A673 (cell line): ENCODE measurements at places on chromosomes 1 and 21.

- H3K4me1 ChIP-seq, result no peaks in the 10 kb centered on the region
- no peak overlapping the region for H3K27ac ChIP-seq
- H3K27me3 ChIP-seq, result no peaks in the 10 kb centered on the region
- H3K36me3 ChIP-seq, result no peaks in the 10 kb centered on the region
Observed at GRCh38 chr21:18524097-18524880, 120.7 kb upstream of the TMPRSS15 start.

DNA sequence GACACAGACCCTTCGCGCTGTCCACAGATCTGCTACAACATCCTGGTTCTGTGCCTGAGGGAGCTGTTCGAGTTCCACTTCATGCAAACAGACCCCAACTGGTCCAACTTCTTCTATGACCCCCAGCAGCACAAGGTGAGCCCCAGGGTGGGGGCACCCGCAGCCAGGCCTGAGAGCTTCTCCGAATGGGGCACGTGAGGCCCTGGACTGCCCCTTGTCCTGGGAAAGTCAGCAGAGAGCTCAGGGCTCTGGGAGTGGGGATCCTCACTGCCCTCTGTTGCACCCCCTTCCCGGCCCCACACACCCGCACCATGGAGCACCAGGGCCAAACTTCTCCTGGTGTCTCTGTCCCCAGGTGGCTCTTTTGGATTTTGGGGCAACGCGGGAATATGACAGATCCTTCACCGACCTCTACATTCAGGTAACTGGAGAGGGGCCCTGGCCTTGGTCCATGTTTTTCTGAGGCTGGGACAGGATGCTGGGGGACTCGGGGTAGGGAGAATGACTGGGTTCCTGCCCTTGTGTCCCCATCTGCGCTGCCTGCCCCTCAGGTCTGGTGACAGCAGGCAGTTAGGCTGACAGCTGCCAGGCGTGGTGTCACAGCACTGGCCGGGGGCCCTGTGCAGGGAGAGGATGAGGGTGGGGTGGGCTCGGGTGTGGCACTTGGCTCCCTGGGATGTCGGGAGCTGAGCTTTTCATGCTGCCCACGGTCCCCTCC lies 44.6 kb downstream of the COQ8A start:
- DNase-seq, result no peak
- no peaks in the 10 kb centered on the region for H3K36me3 ChIP-seq
- no peak overlapping the region for H3K4me3 ChIP-seq
- H3K27ac ChIP-seq, result no peak overlapping the region
- H3K27me3 ChIP-seq, result no peaks in the 10 kb centered on the region

- no peak overlapping the region for H3K4me3 ChIP-seq
- no peak for DNase-seq
- no peak overlapping the region for H3K27ac ChIP-seq
- H3K36me3 ChIP-seq, result no peaks in the 10 kb centered on the region
- no peaks in the 10 kb centered on the region for H3K27me3 ChIP-seq
Observed at GRCh38 chr1:212256369-212256768, 28.8 kb upstream of the PPP2R5A start.

- no peaks in the 10 kb centered on the region for H3K36me3 ChIP-seq
- no peak overlapping the region for H3K27ac ChIP-seq
- H3K4me3 ChIP-seq, result no peak overlapping the region
- DNase-seq, result peak; percentile 77
Observed at GRCh38 chr1:110412576-110412975, 5.1 kb upstream of the LAMTOR5 start.

GRCh38 chr1:67536957-67537666 lies 106.9 kb upstream of the SERBP1 start:
- H3K4me3 ChIP-seq, result no peak overlapping the region
- no peak overlapping the region for H3K27ac ChIP-seq
- H3K36me3 ChIP-seq, result no peaks in the 10 kb centered on the region

DNA sequence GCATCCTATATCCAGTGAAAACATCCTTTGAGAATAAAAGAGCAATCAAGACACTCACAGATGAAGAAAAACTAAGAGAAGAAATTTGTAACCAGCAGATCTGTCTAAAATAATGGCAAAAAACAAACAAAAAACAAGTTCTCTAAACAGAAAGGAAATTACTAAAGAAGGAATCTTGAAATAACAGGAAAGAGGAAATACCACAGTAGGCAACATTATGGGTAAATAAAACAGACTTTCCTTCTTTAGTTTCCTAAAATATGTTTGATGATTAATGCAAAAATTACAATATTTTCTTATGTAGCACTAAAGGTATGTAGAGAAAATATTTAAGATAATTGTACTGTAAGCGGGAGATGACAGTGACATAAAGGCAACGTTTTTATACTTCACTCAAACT lies 23.5 kb downstream of the SLC19A1 start:
- DNase-seq, result no peak
- no peak overlapping the region for H3K4me3 ChIP-seq
- no peaks in the 10 kb centered on the region for H3K27me3 ChIP-seq
- no peak overlapping the region for H3K27ac ChIP-seq
- no peaks in the 10 kb centered on the region for H3K4me1 ChIP-seq

- DNase-seq, result no peak
- H3K4me1 ChIP-seq, result no peaks in the 10 kb centered on the region
- no peak overlapping the region for H3K27ac ChIP-seq
Observed at GRCh38 chr1:153426809-153427208, 10.5 kb downstream of the S100A7A start.

GRCh38 chr1:183881387-183882131 lies 76.6 kb downstream of the RGL1 start:
- H3K4me3 ChIP-seq, result no peak overlapping the region
- peak; percentile 94 for DNase-seq
- peaks cover 97% of the 10 kb centered on the region for H3K4me1 ChIP-seq
- peak overlapping the region; percentile 92 for H3K27ac ChIP-seq
- H3K27me3 ChIP-seq, result no peaks in the 10 kb centered on the region

DNA sequence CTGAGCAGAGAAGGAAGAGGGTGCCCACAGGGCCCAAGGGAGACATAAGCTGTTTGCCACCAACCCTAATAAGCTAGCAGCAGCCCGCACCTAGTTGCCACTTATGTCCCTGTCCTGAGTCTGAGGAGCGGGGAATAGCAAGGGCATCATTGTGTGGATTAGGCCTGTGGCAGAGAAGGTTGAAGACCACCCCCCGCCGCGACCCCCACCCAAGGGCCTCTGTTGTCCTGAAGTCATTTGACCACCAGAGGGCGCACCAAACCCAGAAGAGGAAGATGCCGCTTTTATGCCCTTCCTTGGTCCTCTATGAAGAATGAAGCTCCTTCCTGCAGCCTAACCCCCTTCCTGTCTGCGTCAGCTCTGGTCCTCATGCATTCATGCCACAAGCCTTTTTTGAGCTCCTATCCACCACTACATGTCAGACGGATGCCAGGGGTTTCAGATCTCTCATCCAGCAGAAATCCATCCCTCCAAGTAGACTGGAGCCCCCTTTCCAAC lies 16.6 kb downstream of the RHBG start:
- H3K4me3 ChIP-seq, result no peak overlapping the region
- peak; percentile 83 for DNase-seq
- H3K4me1 ChIP-seq, result no peaks in the 10 kb centered on the region

DNA sequence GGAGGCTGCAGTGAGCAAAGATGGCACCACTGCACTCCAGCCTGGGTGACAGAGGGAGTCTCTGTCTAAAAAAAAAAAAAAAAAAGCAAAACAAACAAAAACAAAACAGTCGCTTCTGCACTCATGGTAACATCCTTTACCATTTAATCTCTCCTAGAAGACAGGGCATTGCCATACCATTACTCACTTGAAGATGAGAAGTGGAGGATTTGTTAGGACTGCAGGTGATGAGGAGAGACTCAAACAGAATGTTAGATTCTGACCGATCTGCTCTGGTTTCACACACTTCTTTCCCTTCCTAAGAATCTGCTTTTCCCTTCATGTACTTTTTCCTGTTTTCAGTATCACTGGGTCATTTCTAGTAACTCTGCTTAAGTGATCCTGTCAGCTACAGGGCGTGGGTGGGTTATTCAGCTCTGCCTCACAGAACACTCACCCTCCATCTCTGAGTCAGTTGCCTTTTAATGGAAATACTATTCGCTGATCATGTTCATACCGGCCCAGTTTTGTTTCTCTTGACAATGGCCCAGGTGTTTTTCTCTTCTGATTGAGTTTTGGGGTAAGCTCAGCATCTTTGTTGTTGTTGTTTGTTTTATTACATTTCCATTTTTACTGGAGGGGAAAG lies 148.0 kb upstream of the ERG start:
- no peaks in the 10 kb centered on the region for H3K36me3 ChIP-seq
- no peak overlapping the region for H3K27ac ChIP-seq
- H3K27me3 ChIP-seq, result peaks cover 41% of the 10 kb centered on the region
- DNase-seq, result no peak
- H3K4me3 ChIP-seq, result no peak overlapping the region
- H3K4me1 ChIP-seq, result no peaks in the 10 kb centered on the region

DNA sequence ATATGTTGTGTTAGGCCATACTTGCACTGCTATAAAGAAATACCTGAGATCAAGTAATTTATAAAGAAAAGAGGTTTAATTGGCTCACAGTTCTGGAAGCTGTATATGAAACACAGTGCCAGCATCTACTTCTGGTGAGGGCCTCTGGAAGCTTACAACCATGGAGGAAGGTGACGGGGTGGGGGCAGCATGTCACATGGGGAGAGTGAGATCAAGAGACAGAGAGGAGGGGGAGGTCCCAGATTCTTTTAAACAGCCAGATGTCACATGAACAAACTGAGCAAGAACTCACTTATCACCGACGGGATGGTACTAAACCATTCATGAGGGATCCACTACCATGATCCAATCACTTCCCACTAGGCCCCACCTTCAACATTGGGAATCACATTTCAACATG lies 42.6 kb downstream of the TESK2 start:
- no peaks in the 10 kb centered on the region for H3K36me3 ChIP-seq
- no peaks in the 10 kb centered on the region for H3K27me3 ChIP-seq
- no peak overlapping the region for H3K4me3 ChIP-seq

DNA sequence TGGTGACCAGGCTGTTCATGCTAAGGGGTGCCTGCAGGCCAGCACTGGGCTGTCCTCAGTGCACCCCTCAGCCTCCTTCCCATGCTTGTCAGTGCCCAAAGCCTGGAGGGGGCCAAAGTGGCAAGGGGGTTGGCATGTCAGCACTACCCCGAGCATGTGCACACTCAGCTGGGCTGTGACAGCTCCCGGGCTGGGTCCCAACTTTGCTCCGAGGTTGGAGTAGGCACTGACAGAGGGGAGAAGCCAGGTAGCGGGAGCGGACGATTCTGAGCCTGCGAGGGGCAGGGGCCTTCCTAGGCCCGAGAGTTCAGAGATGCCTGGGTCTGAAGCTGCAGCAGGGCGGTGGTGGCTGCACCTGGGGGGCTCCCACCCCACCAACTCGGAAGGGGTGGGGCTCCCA lies 119.0 kb downstream of the MAST2 start:
- H3K4me3 ChIP-seq, result no peak overlapping the region
- H3K27ac ChIP-seq, result no peak overlapping the region
- H3K4me1 ChIP-seq, result no peaks in the 10 kb centered on the region
- H3K36me3 ChIP-seq, result no peaks in the 10 kb centered on the region
- DNase-seq, result no peak

GRCh38 chr1:221794935-221795334 lies 53.0 kb upstream of the DUSP10 start:
- H3K36me3 ChIP-seq, result no peaks in the 10 kb centered on the region
- no peak overlapping the region for H3K27ac ChIP-seq
- no peaks in the 10 kb centered on the region for H3K27me3 ChIP-seq
- no peak for DNase-seq

DNA sequence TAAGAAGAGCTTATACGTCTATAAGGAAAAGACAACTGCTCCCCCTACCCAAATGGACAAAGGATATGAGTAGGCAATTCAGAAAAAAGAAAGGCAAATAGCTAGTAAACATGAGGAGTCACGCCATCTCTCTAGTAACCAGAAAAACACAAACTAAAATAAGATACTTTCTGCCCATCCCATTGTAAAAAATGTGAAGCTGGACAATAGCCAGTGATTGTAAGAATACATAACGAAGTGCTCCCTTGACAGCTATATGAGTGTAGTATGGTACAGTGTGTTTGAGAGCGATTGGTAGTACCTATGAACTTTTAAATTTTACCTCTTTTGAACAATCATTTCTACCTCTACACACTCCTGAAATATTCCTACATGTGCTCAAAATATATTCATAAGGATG lies 7.5 kb upstream of the GJA8 start:
- H3K27me3 ChIP-seq, result no peaks in the 10 kb centered on the region
- DNase-seq, result no peak
- no peak overlapping the region for H3K4me3 ChIP-seq
- H3K27ac ChIP-seq, result no peak overlapping the region
- H3K4me1 ChIP-seq, result no peaks in the 10 kb centered on the region
- no peaks in the 10 kb centered on the region for H3K36me3 ChIP-seq

DNA sequence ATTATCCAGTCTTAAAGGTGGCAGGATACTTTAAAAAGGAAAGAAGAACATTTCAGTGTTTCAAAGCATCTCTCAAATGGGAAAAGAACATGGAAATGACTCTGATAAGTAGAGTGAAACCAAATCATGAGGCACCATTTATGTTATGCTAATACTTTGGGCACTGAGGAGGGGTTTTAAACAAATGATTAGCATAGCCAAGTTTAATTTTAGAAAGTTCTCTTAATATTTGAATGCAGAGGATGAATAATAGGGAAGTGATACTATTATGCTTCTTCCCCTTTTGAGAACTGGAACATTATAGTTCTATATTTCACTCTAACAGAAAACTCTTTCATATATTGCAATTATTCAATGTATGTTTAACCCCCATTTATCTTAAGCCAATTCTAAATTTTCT lies 1181.9 kb upstream of the PRMT6 start:
- no peaks in the 10 kb centered on the region for H3K36me3 ChIP-seq
- DNase-seq, result no peak
- no peak overlapping the region for H3K4me3 ChIP-seq
- no peaks in the 10 kb centered on the region for H3K4me1 ChIP-seq
- no peaks in the 10 kb centered on the region for H3K27me3 ChIP-seq
- no peak overlapping the region for H3K27ac ChIP-seq

- no peaks in the 10 kb centered on the region for H3K27me3 ChIP-seq
- H3K36me3 ChIP-seq, result no peaks in the 10 kb centered on the region
- no peak overlapping the region for H3K4me3 ChIP-seq
Observed at GRCh38 chr21:31893851-31894415, 21.1 kb downstream of the HUNK start.

DNA sequence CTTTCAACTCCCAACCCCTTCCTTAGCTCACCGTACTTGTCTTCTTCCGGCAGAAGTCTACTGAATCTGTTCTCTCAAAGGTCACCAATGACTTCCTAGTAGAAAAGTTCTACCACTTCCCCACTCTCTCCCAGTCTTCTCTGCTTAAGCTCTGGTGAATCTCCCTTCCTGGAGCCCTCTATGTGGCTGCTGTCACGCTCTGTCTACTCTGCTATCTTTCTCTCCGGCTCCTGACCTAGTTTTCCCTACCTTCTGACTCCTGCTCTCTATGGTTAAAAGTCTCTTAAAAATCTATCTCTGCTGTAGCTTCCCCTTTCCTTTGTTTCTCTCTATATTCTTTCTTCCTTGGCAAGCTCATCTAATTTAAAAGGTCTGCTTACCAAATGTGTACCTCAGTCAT lies 350.1 kb upstream of the GREM2 start:
- H3K4me3 ChIP-seq, result no peak overlapping the region
- H3K4me1 ChIP-seq, result no peaks in the 10 kb centered on the region
- H3K27ac ChIP-seq, result no peak overlapping the region
- no peaks in the 10 kb centered on the region for H3K36me3 ChIP-seq
- peaks cover 20% of the 10 kb centered on the region for H3K27me3 ChIP-seq
